Activated CD8-positive, alpha-beta memory T cell treated with anti-CD3 and anti-CD28 coated beads for 1 hour (primary cell): ENCODE measurements at places on chromosomes 3 and 15.

DNA sequence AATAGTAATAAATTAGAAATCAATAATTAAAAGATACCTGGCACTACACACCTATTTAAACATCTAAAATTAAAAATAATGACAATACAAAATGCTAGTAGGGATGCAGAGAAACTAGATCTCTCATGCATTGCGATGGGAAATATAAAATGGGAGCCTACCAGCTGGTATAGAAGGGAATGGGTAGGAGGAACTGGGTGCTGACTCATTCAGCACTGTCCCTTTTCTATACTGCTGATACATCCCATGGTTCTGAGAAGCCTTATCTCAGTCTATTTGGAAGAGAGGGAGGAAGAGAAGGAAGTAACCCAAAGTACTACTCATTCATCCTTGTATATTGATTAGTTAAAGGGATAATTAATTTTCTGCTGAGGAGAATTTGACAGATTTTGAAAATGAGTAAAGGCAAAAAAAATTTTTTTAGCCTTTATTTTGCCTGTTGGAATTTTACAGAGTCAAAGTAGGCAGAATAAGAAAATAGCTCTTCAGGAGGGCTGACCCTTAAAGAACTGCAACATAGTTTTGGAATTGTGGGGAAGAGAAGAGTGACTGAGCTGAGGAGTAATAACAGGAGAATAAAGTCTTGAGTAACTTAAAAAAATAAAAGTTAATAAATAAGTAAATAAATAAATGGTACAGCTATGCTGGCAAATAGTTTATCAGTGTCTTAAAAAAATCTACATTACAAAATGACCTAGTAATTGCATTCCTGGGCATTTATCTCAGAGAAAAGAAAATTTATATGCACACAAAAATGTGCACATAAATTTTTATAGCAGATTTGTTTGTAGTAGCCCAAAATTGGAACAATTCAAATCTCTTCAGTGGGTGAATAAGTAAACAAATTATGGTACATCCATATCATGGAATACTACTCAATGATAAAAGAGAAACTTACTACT is 15.3 kb upstream of the BHLHE40 start:
- no peak for DNase-seq

GRCh38 chr3:143307613-143308183 is 188.1 kb downstream of the CHST2 start:
- DNase-seq, result no peak

DNA sequence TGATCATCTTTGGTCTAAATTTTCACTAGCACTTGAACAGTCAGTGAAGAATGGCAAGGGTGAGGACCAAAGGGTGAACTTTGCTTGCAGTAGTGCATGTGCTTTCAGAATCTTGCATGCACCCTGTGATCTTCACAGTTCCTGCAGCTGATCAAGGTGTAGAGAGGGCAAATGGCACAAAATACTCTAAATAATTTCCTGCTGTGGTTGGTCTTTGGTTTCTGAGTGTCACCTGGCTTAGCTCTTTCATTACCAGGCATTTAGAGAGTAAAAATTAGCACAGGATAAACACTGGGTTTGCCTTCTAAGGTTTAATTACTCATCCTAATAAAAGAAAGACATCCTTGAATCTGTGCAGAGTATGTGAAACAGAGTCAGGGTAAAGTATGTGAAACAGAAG is 11.4 kb downstream of the TIPARP start:
- no peak for DNase-seq

DNA sequence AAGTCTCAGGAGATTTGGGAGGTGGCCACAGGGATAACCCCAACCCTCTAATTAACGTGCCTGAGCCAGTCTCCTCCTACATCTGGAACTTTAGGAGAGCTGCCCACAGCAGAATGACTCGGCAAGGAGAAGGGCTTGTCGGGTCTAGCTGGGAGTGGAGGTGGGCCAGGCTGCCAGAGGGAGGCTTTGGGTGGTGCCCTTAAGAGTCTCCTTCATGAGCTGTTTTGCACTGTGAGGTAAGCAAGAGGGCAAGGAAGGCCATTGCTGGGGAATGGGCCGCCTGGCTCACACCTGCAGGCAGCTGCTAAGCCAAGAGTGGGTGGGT is 3.6 kb upstream of the TNK2 start:
- DNase-seq, result no peak
